ENCODE measurements at places on chromosomes 5 and 9.

DNA sequence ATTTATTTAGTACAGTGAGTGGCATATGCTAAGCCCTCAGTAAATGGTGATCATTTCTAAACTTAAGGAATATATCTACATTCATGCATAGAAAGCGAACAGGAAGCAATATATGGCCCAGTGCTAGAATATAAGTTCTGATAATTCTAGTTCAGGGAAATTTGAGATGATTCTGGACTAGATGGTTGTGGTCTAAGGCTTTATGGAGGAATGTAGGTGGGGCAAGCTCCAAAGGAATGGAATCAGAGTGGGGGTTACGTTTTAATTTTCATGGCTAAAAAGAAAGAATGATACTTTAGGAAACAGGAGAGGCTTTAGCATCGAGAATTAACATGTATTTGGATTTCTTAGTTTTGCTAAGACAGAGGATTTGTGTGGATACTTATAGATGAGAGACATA, 56.1 kb downstream of the MTREX start:
- DNase-seq: no peak

DNA sequence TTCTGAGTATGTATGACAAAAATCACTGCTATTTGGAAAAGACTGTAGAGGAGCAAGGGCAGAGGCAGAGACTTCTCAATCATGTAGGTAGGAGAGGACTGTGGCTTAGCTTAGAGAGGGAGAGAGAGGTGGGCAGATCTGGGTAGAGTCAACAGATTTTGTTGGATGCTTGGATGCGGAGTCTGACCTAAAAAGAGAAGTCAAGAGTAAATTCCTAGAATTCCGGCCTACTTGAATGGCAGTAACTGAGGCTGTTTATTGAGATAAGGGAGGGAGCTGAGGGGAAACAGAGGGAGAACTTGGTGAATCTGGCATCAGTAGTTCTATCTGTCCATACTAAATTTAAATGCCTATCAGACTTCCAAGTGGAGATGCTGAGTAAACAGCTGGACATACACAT, 2.4 kb downstream of the TICAM2 start:
- DNase-seq: no peak

DNA sequence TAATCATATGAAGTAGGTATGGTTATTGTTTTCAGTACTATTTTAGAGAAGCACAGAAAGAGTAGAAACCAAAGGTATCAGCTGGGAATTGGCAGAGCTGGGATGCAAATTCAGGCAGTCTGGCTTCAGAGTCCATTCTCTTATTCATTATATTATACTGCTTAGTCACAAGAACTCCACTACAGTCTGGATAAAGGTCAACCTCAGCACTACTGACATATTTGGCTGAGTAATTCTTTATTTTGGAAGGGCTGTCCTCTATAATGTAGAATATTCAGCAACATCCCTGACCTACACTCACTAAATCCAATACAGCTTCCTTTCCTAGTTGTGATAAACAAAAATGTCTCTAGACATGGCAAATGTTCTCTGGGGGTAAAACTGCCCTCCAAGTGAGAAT, 37.6 kb downstream of the PTGER4 start:
- no peak for DNase-seq

DNA sequence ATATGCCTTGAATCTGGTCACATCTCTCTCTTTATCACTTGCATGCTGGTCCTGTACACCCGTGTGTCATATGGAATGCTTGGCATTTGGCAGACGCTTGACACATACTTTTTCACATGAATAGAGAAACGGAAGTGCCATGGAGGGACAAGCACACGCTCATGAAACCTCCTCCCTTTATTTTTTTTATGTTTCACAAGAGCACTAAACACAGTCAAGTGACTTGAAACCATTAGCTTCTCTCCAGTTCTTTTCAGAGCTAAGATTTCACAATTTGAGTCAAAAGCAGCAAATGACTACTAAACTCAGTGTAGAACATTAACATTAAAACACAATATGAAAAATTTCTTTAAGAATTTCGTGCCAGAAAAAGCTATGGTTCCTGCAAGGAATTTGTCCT, 151.1 kb downstream of the DOCK2 start:
- no peak for DNase-seq

DNA sequence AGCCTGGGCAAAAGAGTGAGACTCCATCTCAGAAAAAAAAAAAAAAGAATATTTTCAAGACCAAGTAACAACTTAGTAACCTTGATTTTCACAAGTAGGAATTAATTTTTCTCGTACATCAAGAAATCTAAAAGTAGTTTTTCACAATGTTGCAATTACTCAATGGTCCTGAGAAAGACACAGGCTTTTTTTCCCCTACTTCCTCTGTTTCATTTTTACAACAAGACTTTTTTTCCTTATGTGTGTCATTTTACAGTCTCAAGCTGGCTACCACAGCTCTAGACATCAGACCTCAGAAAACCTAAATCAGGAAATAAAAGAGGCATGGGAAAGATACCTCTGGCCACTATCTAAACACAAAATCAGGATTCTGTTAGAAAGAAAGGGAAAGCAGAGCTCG, 45.9 kb downstream of the WDR36 start:
- no peak for DNase-seq

GRCh38 chr9:76023715-76024195, 133.3 kb downstream of the PCSK5 start:
- DNase-seq: no peak

DNA sequence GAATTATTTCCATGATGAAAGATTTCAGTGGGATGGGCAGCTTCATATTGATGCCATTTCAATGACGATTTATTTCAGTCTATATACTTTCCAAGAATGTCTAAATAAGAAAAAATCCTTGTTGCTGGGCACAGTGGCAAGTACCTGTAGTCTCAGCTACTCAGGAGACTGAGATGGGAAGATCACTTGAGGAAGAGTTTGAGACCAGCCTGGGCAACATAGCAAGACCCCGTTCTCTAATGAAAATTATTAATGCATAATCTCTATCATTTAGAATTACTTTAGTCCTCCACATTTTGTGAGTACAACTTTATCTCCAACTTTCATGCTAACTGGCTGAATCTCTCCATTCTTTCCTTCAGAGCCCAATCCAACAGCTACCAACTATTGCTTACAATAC, 52.5 kb downstream of the PTBP3 start:
- DNase-seq: no peak

DNA sequence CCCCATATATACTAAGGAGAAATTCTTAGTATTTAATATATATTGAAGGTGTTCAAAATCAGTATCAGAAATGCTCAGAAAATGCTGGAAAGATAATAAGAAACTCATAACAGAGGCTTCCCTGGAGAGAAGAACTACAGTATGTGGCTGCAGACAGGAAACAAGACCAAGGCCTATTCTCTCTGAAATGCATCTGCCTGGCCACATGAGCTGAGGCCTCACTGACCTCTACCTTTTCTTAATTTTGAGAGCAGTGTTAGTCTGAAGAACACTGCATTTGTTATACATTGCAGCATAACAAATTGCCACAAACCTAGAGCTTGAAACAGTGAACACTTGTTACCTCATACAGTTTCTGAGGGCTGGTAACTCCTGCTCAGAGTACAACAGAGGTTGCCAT, 133.4 kb upstream of the SPEF2 start:
- DNase-seq: no peak

DNA sequence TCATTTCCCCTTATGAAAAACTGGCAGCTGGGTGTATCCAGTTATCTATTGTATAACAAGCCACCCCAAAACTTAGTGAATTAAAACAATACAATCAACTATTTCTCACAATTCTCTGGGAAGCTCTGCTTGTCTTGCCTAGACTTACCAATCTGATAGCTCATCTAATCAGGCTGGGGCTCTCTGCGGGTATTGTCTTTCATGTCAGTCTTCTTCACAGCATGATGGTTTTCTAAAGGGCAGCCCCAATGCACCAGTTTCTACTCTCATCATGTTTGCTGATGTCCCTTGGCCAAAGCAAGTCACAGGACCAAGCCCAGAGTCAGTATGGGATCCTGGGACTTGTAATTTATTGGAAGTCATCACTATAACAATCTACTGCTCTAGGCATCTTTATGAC, 433.5 kb downstream of the KIAA0825 start:
- no peak for DNase-seq

DNA sequence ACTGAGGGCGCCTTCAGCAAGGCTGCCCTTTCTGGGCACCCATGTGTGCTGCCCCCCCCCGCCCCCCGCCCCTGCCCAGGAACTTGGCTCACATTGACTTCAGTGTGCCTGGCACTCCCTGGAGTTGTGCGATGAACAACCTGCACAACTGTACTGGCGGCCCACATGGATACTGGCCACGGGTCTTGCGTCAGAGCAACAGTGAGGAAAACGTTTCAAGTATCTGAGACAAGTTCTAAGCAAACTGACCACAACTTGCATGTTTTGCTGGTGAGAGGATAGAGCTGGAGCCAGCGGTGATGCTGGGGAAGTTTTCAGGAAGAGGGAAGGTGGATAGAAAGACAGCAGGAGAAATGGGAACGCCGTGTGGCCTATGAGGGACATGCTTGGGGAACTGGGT, 45.4 kb downstream of the HABP4 start:
- DNase-seq: no peak

DNA sequence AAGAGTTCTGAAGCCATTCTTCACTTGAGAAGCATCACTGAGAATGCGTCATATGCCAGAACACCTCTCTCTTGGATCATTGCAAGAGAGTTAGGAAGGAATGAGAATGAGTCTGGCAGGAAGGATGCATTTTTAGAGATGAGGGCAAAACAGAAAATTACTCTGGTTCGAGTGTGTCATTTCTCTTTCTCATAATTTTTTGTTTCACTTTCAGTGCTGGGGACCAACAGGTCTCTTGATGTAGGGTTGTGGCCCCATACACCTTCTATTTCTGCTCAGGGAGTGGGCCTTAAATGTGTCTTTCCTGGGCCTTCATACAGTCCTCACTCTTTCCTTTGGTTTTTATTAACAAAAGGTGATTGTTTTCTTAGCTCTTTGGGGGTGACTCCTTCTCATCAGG, 302.4 kb downstream of the NR3C1 start:
- DNase-seq: no peak

DNA sequence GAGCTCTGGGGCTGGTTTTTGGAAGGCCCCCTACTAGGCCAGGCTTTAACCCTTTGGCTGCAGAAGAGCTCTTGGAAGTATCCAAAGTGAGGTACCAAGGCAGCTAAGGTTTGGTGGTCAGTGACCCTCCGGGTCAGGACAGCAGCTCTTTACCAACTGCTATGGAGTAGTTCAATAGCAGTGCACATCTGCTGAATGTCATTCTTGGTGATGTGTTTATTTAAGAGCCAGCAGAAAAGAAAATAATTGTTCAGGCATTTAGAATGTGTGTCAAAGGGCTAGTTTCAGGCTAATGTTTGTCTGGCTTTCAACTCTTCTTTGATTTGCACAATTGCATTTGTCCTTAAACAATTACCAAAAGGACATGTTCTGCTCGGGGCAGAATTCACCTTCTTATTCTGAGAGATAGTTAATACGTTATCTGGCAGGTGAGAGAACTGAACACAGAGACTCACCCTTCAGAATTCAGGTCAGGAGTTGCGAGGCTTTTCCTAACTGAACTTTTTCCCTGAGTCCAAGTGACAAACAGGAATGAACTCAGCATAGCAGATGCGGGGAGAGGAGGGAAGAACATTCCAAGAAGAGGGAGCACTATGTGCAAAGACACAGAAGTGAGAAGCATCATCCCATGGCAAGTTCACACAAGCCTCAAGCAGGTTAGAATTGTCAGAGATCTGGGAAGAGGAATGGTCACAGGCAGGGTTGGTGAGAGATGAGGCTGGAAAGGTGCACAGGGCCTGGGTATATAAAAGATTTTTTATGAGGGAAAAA, 556.7 kb upstream of the TLE4 start:
- DNase-seq: no peak

- DNase-seq: no peak
These were observed 18.8 kb downstream of the NANS start for GRCh38 chr9:98075332-98075805.

- DNase-seq: no peak
These were observed 33.9 kb upstream of the RAD23B start for GRCh38 chr9:107249131-107249533.

GRCh38 chr5:139263536-139263935, 30.0 kb upstream of the MATR3 start:
- no peak for DNase-seq

GRCh38 chr9:129318121-129319075, 140.3 kb upstream of the IER5L start:
- DNase-seq: peak; percentile 41

- no peak for DNase-seq
These were observed 14.1 kb upstream of the SPARC start for GRCh38 chr5:151700820-151701219.

GRCh38 chr9:113734826-113735225, 141.3 kb upstream of the ZNF618 start:
- no peak for DNase-seq

GRCh38 chr9:35322075-35322885, 160.5 kb downstream of the UNC13B start:
- no peak for DNase-seq

- no peak for DNase-seq
These were observed 25.8 kb upstream of the NFIB start for GRCh38 chr9:14339746-14340145.

DNA sequence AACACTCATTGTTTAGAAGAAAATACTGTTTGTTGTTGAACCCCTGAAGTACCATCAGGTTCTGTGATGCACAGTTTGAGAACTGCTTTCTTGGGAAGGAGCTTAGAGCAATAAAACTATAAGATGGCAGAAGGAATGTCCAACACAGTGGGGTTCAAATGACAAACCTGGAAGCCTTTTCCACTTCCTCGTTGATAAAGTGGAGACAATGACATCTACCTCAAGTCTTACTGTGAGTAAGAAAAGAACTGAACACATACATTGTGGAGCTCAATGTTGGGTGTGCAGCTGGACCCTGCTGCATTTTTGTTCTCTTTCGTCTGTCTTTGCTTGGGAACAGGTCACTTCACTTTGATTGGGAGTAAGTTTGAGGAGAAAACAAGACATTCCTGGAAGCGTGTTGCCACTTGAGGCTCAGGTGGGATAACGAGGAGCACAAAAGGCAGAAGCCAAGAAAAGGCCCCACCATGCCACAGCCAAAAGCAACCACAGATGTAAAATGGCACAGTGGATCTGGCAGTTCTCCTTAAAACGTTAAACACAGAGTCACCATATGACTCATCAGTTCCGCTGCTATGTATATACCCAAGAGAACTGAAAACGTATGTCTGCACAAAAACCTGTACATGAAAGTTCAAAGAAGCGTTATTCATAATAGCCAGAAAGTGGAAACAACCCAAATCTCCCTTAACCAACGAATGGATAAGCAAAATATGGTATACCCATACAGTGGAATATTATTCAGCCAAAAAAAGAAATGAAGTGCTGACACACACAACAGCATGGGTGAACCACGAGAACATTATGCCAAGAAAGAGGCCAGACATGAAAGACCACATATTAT, 42.9 kb upstream of the SUB1 start:
- DNase-seq: no peak

GRCh38 chr9:95801797-95802196, 73.7 kb upstream of the ERCC6L2 start:
- no peak for DNase-seq

GRCh38 chr9:21590058-21590996, 108.2 kb upstream of the IFNE start:
- DNase-seq: no peak
